NCI-H460 (cell line): ENCODE measurements at places on chromosomes 2 and 18. TPM values are rescaled to one million over a fixed set of nuclear protein-coding genes. Genes with fewer than 3 reads are reported as not detected.

DNA sequence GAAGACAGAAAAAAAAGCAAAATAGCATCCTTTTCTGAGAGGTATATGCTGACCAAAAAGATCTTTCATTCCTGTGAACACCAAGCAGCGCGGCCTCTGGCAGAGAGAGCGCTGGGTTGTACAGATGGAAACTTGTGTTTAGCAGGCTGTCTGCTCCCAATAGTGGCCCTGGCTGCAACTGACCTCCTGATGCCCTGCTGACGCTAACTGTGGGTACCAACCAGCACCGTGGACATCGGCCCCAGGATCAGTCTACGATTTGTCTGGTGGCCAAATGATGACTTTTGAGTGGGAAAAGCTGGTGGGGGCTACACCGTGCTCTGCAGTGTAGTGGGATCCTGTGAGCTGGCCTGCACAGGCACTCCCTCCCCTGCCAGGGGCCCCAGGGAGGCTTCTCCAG is 15.7 kb downstream of the COA5 start:
- no peak for DNase-seq

The ZC3H15 gene
- total RNA-seq = 116 and 132 TPM in 2 replicates

DNA sequence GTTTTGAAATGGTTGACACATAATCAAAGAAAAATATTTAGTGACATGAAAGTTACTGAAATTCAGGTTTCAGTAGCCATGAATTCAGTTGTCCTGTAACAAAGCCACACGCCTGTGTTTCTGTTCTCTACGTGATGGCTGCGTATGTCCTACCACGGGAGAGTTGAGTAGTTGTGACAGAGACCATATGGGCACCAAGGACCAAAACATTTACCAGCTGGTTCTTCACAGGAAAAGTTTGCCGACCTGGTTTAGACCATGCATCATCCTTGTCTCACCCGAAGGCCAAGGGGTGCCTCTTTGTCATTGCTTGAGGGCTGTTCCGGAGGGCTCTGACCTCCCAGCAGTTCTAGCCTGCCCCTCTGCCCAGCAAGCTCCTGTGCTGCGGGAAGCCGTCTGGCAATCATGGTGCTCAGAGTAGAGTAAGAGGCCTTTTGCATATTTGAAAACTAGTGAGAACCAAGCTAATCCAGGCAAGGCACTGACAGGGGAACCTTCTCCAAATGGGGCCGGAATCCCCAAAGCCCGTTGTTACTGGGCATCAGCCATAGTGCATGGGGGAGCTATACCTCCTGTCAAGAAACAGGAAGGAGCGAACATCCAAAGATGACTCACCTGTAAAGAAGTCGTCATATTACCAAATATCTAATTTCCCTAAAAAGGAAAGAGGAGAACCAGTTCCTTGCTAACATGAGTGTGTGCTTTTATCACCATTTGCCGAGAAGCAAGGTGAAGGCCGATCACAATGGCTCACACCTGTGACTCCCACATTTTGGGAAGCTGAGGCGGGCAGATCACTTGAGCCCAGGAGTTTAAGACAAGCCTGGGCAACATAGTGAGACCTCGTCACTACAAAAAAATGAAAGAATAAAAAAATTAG is 92.6 kb upstream of the RAB12 start:
- no peak for DNase-seq

The TRIP12 gene
- total RNA-seq = 95.6 and 117 TPM in 2 replicates

- DNase-seq = no peak
These were observed 242.1 kb downstream of the DCC start for GRCh38 chr18:52582061-52582460.

DNA sequence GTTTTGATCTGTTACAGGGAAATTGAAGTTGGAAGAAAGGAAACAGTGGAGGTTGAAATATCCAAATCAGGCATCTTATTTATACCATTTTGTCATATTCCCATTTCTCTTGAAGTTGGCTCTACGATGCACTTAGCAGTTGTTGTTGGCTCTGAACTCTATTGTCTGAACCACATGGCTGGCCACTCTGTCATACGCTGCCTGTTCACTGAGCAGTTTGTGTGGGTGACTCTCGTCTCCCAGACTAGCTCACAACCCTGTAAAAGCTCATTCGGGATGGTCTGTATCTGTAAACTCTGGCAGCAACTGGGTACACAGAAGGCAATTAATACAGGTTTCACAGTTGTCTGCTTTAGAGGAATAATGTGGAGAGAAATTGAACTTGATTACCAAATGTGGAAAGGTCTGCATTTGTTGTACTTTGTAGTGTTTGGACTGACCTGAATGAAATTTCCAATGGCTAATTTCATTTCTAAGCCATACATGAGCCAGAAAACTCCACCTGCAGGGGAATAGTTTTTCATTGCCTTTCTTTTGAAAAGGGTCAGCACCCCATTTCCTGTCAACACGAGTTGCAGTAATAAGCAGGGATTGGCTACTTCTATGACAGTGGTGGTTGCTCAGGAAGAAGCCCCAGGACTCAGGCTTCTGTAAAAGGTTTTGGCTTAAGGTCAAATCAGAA is 378.2 kb downstream of the OSR1 start:
- DNase-seq = no peak

GRCh38 chr18:49127471-49128190 is 176.9 kb upstream of the SMAD7 start:
- no peak for DNase-seq

GRCh38 chr2:237232166-237232565 is 146.5 kb downstream of the COPS8 start:
- no peak for DNase-seq

The ANKRD23 gene
- 4.6 and 5.3 TPM in 2 replicates for total RNA-seq

The DUSP19 gene
- total RNA-seq = 2.1 and 3.5 TPM in 2 replicates

- DNase-seq = no peak
These were observed 282.0 kb downstream of the DPP10 start for GRCh38 chr2:114724454-114724853.

The NIFK gene
- 164 and 173 TPM in 2 replicates for total RNA-seq

The EVX2 gene
- total RNA-seq = not detected in 2 replicates

DNA sequence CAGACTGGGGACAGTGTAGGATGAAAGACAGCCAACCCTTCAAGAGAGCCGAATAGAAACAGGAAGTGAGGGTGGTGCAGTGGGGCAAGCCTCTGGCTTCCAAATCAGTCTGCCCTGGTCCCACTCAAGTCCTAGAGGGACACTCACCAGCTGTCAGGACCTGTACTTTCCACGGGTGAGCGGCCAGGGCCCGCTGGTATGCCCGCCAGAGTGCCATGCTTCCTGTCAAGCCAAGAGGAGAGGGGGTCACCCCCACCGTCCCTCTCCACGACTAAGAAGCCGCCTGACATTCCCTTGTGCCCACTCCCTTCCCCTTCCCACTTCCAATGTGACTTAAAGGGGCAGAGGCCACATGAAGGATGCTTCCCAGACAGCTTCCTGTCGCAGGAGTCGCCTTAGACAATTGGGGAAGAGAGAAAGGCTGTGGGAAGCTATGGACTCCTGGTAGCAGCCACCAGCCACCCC is 564 bp downstream of the MPV17 start:
- no peak for DNase-seq

DNA sequence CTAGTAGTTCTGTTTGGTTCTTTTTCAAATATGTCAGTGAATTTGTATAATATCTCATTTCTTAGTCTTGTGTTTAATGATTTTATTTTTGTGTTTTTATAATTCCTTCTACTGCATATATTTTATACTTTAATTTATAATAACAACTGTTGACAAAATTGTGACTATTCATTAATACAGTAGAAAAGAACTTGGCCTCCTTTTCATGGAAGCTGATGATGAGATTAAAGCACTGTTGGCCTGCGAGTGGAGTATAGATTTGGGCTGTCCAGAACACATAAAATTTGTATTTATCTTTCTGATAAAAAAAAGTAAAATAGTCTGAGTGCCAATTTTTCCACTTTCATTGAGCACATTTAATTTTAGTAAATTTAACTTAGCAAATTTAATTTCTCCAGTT is 12.1 kb downstream of the CFLAR start:
- no peak for DNase-seq

DNA sequence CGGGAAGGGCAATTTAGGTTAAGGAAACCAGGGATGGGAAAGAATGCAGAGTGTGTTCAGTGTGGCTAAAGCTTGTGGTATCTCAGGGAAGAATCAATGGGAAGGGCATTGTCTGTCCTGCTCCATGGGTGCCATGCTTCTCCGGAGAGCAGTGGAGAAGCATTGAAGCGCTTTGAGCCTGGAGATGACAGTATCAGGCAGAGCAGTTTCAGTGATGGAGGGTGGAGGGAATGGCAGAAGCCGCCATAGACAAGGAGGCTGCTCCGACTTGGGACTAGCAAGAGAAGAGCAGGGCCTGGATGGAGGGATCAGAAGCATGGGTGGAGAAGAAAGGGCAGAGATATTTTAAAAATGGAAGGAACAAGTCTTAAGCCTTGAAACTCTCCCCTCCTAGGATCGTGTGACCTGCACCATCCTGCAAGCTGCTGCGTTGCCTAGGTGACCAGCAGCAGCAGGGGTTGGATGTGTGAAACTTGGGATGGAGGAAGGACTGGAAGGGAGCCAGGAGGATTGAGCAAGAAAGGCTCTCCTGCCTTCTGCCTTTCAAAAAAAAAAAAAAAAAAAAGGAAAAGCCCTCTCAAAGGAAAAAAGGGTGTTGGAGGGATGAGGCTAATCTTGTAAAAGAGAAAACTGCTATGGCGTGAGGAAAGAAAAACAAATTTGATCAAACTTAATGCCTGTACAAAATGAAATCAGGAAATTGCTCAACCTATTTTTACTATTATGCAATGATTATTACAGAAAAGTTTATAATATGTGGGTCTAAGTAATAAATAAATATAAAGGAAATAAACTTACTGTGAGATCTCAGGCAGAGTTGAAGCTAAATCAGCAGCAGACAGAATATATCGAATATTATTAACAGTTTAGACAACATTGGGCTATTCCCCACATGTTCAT is 493.8 kb upstream of the NRP2 start:
- no peak for DNase-seq

The HRH4 gene
- total RNA-seq = 0.12 and 0.29 TPM in 2 replicates

- DNase-seq = no peak
These were observed 19.2 kb upstream of the NMS start for GRCh38 chr2:100451092-100451491.

The ANKRD30B gene
- not detected in 2 replicates for total RNA-seq

The PSMA8 gene
- not detected in 2 replicates for total RNA-seq

DNA sequence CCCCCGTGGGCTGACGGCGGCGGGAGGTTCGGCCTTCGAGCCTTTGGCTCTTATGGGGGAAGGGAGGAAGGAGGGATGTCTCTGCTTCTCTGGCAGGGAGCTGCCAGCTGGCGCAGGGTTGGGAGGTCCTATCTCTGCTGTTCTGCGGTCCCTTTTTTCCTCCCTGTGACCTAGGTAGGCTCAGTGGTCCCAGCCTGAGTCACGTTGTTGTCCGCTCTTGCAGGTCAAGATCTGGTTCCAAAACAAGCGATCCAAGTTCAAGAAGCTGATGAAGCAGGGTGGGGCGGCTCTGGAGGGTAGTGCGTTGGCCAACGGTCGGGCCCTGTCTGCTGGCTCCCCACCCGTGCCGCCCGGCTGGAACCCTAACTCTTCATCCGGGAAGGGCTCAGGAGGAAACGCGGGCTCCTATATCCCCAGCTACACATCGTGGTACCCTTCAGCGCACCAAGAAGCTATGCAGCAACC is 2.5 kb downstream of the DLX1 start:
- no peak for DNase-seq

- no peak for DNase-seq
These were observed 261.3 kb upstream of the CCDC68 start for GRCh38 chr18:55220523-55220922.

The LOXHD1 gene
- total RNA-seq = not detected in 2 replicates

DNA sequence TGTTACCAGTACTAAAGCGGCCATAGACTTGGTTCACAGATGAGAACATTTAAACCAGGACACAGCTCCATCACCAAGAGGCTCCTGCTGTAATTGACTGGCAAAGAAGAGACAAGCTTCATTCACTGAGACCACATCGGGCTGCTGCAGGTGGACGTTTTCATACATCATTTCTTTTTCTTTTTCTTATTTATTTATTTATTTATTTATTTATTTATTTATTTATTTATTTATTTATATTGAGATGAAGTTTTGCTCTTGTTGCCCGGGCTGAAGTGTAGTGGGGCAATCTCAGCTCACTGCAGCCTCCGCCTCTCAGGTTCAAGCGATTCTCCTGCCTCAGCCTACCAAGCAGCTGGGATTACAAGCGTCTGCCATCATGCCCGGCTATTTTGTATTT is 33.6 kb upstream of the PDCL3 start:
- no peak for DNase-seq

GRCh38 chr2:15092181-15092580 is 459.7 kb downstream of the LRATD1 start:
- DNase-seq = no peak

GRCh38 chr2:24509840-24510239 is 18.8 kb downstream of the NCOA1 start:
- no peak for DNase-seq

DNA sequence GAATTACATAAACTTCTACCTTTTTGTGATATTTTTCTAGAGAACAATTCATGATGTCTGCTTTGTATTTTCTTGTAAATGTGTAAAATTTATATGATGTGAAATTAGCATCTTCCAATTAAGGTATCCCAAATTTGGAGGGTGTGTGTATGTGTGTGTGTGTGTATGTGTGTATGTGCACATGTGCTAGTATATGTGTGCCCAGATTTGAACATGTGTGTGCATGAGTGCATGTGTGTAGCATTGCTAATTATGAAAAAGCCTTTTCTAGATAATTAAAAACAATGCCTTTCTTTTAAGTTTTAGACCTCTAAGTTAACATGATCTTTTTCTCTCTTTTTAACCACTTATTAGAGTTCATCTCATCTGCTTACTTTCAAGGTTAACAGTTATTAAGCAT is 208.0 kb upstream of the SPOPL start:
- no peak for DNase-seq

The SERPINB5 gene
- 61.1 and 64.9 TPM in 2 replicates for total RNA-seq

DNA sequence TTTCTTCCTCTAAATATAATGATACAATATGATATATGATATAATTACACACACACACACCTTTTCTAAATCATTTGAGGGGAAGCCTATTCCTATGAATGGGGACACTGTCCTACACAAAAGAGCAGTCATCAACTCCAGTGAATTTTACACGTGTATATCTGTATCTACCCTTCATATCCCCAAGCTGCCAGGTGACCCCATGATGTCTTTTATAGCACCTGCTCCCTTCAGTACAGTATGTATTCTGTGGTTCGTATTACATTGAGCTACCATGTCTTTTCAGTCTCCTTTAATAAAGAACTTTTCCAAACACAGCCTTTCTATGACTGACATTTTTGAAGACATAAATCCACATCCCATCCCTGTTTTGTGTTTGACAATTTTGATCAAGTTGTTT is 19.0 kb downstream of the TBC1D8 start:
- no peak for DNase-seq

The IRS1 gene
- 9.9 and 10.4 TPM in 2 replicates for total RNA-seq

DNA sequence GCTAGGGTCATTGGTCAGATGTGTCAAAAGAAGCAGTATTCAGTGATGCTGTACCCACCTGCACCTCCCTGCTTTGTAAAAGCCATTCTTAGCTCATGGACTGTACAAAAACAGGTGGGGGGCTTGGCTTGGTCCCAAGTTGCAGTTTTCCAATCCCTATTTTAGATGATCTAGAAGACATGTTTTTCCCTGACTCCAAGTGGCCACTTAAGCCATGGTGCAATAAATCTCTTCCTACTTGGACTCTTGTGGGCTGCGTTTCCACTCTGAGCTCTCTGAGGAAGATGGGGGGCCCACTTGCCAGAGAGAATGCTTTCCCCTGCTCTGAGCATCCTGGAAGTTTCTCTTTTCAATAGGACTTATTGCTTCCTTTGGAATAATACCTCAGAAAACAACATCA is 57.0 kb upstream of the SPP2 start:
- no peak for DNase-seq

GRCh38 chr2:10123281-10123680 is 742 bp downstream of the RRM2 start:
- no peak for DNase-seq

The CD207 gene
- total RNA-seq = not detected in 2 replicates

The COBLL1 gene
- total RNA-seq = 6.0 and 6.2 TPM in 2 replicates
